T-cell (primary cell): ENCODE measurements at places on chromosomes 16 and 17. TPM values are rescaled to one million over a fixed set of nuclear protein-coding genes. Genes with fewer than 3 reads are reported as not detected.

Gene CLEC19A
- total RNA-seq = not detected

Gene VASN
- 0.89 TPM for total RNA-seq

Gene C1QTNF8
- total RNA-seq = not detected

Gene KRTAP9-8
- total RNA-seq = not detected

Gene DRC7
- not detected for total RNA-seq

Gene OR2C1
- 0.51 TPM for total RNA-seq

Gene CCL1
- not detected for total RNA-seq

Gene SKA2
- total RNA-seq = 15.6 TPM

Gene FOXN1
- not detected for total RNA-seq

Gene QPRT
- 2.5 TPM for total RNA-seq

Gene PLK1
- total RNA-seq = 3.8 TPM

Gene AOC2
- 2.2 TPM for total RNA-seq

Gene SCGB1C2
- not detected for total RNA-seq

Gene ABCA10
- 2.4 TPM for total RNA-seq

Gene ABCC11
- 0.25 TPM for total RNA-seq

Gene KRTAP1-5
- total RNA-seq = not detected

- H3K36me3 ChIP-seq = no peaks in the 10 kb centered on the region
- H3K27ac ChIP-seq = no peak overlapping the region
- peaks cover 4% of the 10 kb centered on the region for H3K27me3 ChIP-seq
- DNase-seq = no peak
- no peak overlapping the region for H3K4me3 ChIP-seq
- no peaks in the 10 kb centered on the region for H3K4me1 ChIP-seq
Observed at GRCh38 chr16:47713225-47713595, 252.1 kb downstream of the PHKB start.

DNA sequence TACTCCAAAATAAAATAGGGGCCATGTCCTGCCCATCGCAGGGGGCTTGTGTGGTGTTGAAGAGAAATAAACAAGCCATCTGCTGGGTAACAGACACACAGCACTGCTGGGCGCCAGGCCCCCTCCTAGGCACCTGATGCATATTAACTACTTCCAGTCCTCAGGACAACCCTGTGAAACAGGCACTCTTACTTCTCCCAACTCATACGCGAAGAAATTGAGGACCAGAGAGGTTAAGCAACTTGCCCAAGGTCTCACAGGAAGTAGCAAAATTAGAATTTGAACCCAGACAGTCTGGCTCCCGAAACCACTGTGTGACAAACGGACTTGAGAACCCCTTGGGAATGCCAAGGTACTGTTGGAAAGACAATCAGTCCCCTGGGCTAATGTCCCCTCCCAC lies 2.8 kb downstream of the STX1B start:
- H3K36me3 ChIP-seq = no peaks in the 10 kb centered on the region
- DNase-seq = no peak
- no peak overlapping the region for H3K27ac ChIP-seq
- peaks cover 4% of the 10 kb centered on the region for H3K4me1 ChIP-seq
- no peak overlapping the region for H3K4me3 ChIP-seq
- peaks cover 39% of the 10 kb centered on the region for H3K27me3 ChIP-seq

- no peak overlapping the region for H3K4me3 ChIP-seq
- H3K27me3 ChIP-seq = no peaks in the 10 kb centered on the region
- no peaks in the 10 kb centered on the region for H3K36me3 ChIP-seq
- DNase-seq = no peak
Observed at GRCh38 chr17:83110735-83111134, 31.3 kb downstream of the METRNL start.

- no peaks in the 10 kb centered on the region for H3K27me3 ChIP-seq
- no peaks in the 10 kb centered on the region for H3K36me3 ChIP-seq
- no peaks in the 10 kb centered on the region for H3K4me1 ChIP-seq
- no peak overlapping the region for H3K27ac ChIP-seq
- H3K4me3 ChIP-seq = no peak overlapping the region
- no peak for DNase-seq
Observed at GRCh38 chr16:72210555-72210954, 38.6 kb upstream of the PMFBP1 start.

DNA sequence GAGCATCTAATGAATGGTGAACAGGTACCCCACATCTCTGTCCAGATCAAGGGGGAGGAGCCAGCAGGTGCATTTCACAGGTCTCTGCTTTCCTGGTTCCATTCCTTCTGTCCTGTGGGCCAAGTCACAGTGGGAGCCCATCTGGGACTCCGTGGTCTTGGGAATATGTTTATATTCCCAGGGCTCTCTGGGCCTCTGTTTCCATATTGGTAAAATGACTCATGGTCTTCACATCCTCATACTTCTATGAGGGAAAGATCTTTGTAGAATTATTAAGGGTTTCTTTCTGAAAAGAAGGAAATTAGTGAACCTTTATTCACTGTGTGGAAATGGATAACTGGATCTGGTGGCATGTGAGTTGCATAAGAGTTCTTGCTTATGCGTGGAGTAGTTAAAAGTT lies 6.2 kb downstream of the MYOCD start:
- no peak overlapping the region for H3K27ac ChIP-seq
- H3K4me1 ChIP-seq = no peaks in the 10 kb centered on the region
- no peak for DNase-seq
- H3K4me3 ChIP-seq = no peak overlapping the region
- H3K36me3 ChIP-seq = no peaks in the 10 kb centered on the region
- H3K27me3 ChIP-seq = peaks cover 5% of the 10 kb centered on the region

GRCh38 chr17:13777003-13777402 lies 175.3 kb upstream of the HS3ST3A1 start:
- no peak overlapping the region for H3K4me3 ChIP-seq
- no peaks in the 10 kb centered on the region for H3K36me3 ChIP-seq
- DNase-seq = no peak
- H3K4me1 ChIP-seq = no peaks in the 10 kb centered on the region
- no peaks in the 10 kb centered on the region for H3K27me3 ChIP-seq
- no peak overlapping the region for H3K27ac ChIP-seq

GRCh38 chr17:1735834-1736347 lies 6.8 kb upstream of the SERPINF2 start:
- no peaks in the 10 kb centered on the region for H3K27me3 ChIP-seq
- H3K4me1 ChIP-seq = peaks cover 13% of the 10 kb centered on the region
- no peak for DNase-seq
- no peak overlapping the region for H3K27ac ChIP-seq
- peaks cover 9% of the 10 kb centered on the region for H3K36me3 ChIP-seq

DNA sequence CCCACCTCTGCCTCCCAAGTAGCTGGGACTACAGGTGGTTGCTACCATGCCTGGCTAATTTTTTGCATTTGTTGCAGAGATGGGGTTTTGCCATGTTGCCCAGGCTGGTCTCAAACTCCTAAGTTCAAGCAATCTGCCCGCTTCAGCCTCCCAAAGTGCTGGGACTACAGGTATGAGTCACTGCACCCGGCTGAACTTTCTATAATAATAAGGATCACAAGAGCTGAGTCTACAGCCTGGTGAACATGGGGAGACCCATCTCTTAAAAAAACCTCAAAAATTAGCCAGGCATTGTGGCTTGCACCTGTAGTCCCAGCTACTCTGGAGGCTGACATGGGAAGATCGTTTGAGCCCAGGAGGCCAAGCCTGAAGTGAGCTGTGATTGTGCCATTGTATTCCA lies 53.5 kb downstream of the WDR59 start:
- no peak overlapping the region for H3K27ac ChIP-seq

GRCh38 chr17:66906321-66907278 lies 57.9 kb upstream of the CACNG4 start:
- no peak overlapping the region for H3K27ac ChIP-seq
- H3K27me3 ChIP-seq = no peaks in the 10 kb centered on the region
- H3K4me1 ChIP-seq = no peaks in the 10 kb centered on the region
- peak; percentile 64 for DNase-seq
- no peaks in the 10 kb centered on the region for H3K36me3 ChIP-seq

DNA sequence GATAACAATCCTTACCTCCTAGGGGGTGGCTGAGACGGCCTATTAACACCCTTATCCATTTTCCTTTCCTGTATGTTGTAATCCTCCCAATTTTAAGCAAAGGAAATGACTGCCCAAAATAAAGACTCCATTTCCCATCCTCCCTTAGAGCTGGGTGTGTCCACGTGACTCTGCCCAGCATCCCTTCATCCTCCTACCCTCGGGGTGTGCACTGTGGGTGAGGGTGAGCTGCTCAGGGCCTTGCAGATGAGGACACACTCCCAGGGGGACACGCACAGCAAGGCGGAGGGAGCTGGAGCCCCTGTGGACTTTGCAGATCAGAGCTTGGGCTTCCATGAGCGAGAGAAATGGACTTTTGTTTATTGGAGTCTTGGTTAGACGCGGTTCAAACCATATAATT lies 186.8 kb downstream of the IRF8 start:
- no peaks in the 10 kb centered on the region for H3K36me3 ChIP-seq
- no peak overlapping the region for H3K27ac ChIP-seq
- no peak for DNase-seq

GRCh38 chr16:2034696-2035430 lies 8.2 kb downstream of the NHERF2 start:
- no peak overlapping the region for H3K4me3 ChIP-seq
- no peak for DNase-seq
- no peak overlapping the region for H3K27ac ChIP-seq
- no peaks in the 10 kb centered on the region for H3K4me1 ChIP-seq

DNA sequence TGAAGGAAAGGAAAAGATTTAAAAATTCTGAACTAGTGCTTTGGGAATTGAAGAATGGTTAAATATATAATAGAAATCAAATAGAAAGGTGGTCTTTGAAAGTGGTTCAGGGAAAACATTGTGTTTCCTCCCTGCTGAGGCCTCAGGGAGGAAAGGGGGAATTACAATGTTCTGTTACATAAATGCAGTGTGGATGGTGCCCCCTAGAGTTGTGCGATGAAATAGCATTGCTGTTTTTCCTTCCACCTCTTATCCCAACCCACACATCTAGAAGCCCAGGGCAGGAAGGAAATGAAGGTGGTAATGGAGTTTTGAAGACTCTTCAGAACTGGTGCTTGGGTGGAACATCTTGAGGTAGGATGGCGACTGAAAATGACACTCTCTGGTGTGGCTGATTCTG lies 6.4 kb upstream of the TOX3 start:
- DNase-seq = no peak
- H3K27ac ChIP-seq = no peak overlapping the region
- no peak overlapping the region for H3K4me3 ChIP-seq
- no peaks in the 10 kb centered on the region for H3K4me1 ChIP-seq
- no peaks in the 10 kb centered on the region for H3K36me3 ChIP-seq
- H3K27me3 ChIP-seq = peaks cover 3% of the 10 kb centered on the region

GRCh38 chr16:8623634-8624033 lies 2.1 kb downstream of the METTL22 start:
- no peaks in the 10 kb centered on the region for H3K27me3 ChIP-seq
- peaks cover 34% of the 10 kb centered on the region for H3K36me3 ChIP-seq
- no peak overlapping the region for H3K4me3 ChIP-seq
- DNase-seq = no peak

GRCh38 chr17:81482673-81483072 lies 29.9 kb downstream of the ACTG1 start:
- no peak overlapping the region for H3K27ac ChIP-seq
- no peaks in the 10 kb centered on the region for H3K36me3 ChIP-seq
- no peak for DNase-seq
- H3K4me3 ChIP-seq = no peak overlapping the region

DNA sequence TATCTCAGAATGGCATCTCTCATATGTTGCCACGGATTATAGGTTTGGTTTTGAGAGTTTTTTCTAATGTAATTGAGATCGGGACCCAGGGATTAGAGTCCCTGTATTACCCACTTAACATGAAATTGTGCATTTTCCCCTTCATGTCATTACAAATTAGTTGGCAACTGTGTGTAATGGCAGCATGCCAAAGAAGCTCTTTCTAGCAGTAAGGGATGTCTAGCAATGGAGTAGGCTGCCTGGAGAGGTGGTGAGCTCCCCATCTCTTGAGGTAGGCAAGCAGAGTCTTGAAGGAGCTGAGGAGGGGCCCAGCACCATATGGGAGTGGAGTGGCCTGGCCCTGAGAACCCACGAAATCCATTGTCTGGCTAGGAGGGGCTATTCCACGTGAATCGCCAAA lies 10.0 kb upstream of the KATNB1 start:
- DNase-seq = no peak
- H3K27ac ChIP-seq = no peak overlapping the region

- H3K27ac ChIP-seq = no peak overlapping the region
- no peaks in the 10 kb centered on the region for H3K27me3 ChIP-seq
- H3K36me3 ChIP-seq = peaks cover 8% of the 10 kb centered on the region
- H3K4me1 ChIP-seq = no peaks in the 10 kb centered on the region
Observed at GRCh38 chr16:74501484-74502478, 80.5 kb upstream of the CLEC18B start.

- peaks cover 4% of the 10 kb centered on the region for H3K36me3 ChIP-seq
- no peaks in the 10 kb centered on the region for H3K27me3 ChIP-seq
- no peaks in the 10 kb centered on the region for H3K4me1 ChIP-seq
- DNase-seq = no peak
- no peak overlapping the region for H3K27ac ChIP-seq
- no peak overlapping the region for H3K4me3 ChIP-seq
Observed at GRCh38 chr16:53904533-53904932, 200.6 kb downstream of the FTO start.

GRCh38 chr17:46035112-46035818 lies 36.2 kb downstream of the STH start:
- H3K27ac ChIP-seq = no peak overlapping the region
- DNase-seq = no peak
- no peaks in the 10 kb centered on the region for H3K27me3 ChIP-seq
- H3K4me3 ChIP-seq = no peak overlapping the region
- H3K4me1 ChIP-seq = no peaks in the 10 kb centered on the region

DNA sequence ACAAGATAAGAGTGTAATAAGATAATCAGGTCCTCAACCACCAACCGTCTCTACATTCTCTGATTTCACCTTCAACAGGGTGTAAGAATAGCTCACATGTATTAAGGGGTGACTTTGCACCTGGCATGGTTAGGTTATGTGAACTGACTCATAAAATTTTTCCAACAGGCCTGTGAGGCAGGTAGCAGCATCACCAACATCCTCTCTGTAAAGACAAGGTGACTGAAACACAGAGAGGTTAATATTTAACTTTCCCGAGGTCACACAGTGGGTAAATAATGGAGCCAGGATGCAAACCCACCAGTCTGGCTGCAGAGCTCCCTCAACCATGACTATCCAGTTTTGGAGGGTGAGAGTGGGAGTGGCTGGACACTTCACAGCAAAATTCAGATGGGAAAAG lies 317.2 kb downstream of the C16orf95 start:
- no peak overlapping the region for H3K4me3 ChIP-seq
- H3K4me1 ChIP-seq = no peaks in the 10 kb centered on the region
- no peaks in the 10 kb centered on the region for H3K36me3 ChIP-seq
- no peak overlapping the region for H3K27ac ChIP-seq
- no peak for DNase-seq
- H3K27me3 ChIP-seq = peaks cover 10% of the 10 kb centered on the region

DNA sequence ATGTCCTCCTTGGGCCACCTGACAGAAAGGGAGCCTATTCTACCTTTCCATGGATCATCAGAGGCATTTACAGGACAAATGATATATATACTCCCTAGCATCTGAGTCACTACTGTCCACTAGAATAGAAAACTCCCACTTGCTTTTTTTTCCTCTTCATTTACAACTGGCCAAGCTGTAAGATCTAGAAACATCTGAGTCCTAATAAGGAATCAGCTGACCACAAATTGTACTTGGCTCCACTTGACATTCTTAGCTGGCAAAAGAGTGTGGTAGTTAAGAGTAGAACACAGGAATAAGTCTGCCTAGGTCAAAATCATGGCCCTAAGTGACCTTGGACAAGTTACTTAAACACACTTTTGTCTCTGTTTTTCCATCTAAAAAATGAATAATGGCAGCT lies 5.2 kb downstream of the RUSF1 start:
- peaks cover 26% of the 10 kb centered on the region for H3K36me3 ChIP-seq
- H3K4me1 ChIP-seq = peaks cover 18% of the 10 kb centered on the region
- no peak overlapping the region for H3K4me3 ChIP-seq
- no peak overlapping the region for H3K27ac ChIP-seq
- no peaks in the 10 kb centered on the region for H3K27me3 ChIP-seq

GRCh38 chr17:76337413-76337777 lies 16.3 kb downstream of the PRPSAP1 start:
- no peak overlapping the region for H3K27ac ChIP-seq
- no peak overlapping the region for H3K4me3 ChIP-seq
- H3K4me1 ChIP-seq = no peaks in the 10 kb centered on the region
